ENCODE measurements at places on chromosomes 11 and 22.
A peak's percentile ranks its signal among the peaks of the same experiment; 100 is the strongest.

DNA sequence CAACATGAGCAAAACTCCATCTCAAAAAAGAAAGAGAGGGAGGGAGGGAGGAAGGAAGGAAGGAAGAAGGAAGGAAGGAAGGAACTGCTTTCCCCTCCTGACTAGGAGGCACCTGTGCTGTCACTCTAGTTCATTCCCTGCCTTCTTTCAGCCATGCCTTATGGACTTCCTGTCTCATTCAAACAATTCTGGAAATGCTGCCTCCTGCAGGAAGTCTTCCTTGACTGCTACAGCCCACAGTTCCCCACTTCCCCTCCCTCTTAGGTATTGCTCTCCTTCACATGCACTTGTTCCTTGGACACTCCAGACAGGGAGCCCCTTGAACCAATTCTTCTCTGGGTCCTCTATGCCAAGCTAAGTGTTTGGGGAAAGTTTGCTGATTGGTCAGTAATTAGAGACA, 31.6 kb upstream of the WNT11 start:
- DNase-seq, result no peak

DNA sequence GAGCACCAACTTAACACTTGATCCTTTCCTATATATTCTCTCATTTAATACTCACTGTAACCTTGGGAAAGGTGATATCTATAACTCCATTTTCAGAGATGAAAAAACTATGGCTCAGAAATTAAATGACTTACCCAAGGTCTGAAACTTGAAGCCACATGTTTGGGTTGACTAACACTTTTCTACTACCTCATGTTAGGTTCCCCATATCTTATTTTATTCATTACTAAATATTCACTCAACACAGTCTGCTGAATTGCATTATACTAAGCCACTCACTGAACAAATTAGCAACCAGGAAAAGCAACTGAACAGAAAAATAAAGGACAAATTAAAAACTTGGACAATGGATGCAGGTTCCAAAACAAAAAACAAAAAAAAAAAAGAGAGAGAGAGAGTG, 59.9 kb downstream of the FAM168A start:
- no peak for DNase-seq

DNA sequence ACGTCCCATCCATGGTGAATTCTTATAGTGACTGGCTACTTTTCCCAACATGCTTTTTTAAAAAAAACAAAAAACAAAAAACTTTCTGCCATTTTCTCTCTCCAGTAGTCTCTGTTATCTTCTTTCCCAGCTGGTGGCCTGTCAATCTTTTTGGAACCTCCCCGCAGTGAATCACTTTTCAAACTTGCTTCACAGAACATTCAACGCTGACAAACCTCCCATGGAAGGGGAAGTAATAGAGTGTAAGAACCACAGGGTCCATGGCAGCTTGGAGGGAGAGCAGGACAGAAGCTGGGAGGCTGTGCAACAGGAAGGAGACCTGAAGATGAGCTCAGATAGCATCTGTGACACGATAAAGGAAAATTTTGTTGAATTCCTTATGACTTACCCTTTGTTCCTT, 9.8 kb upstream of the CECR2 start:
- no peak for DNase-seq

GRCh38 chr11:68025047-68025446, 5.4 kb upstream of the NDUFS8 start:
- no peak for DNase-seq

GRCh38 chr22:22520020-22520656, at the start of gene ZNF280A:
Gene ZNF280A, minus strand, starts transcription at chr22:22520270. Its CDS starts 4,640 bp downstream, at chr22:22515630.
- DNase-seq, result no peak

DNA sequence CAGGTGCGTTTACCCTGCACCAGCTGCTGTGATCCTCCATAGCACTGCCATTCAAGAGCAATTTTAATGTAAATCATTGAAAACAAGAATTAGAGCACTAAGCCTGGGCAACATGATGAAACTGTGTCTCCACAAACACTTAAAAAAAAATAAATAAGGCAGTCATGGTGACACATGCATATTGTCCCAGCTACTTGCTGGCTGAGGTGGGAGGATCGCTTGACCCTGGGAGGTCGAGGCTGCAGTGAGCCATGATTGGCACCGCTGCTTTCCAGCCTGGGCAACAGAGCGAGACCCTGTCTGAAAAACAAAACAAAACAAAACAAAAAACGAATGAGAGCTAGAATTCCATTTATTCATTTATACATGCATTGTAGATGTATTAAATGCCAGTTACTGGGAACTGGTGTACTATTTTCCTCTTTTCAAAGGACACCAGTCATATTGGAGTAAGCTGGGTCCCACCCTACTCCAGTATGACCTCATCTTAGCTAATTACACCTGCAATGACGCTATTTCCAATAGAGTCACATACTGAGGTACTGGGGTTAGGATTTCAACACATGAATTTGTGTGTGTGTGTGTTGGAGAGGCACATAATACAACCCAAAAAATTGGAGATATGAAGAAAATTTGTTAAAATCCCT, 101.9 kb downstream of the MICAL2 start:
- DNase-seq, result no peak

GRCh38 chr11:75493626-75494025, 32.1 kb downstream of the GDPD5 start:
- no peak for DNase-seq

DNA sequence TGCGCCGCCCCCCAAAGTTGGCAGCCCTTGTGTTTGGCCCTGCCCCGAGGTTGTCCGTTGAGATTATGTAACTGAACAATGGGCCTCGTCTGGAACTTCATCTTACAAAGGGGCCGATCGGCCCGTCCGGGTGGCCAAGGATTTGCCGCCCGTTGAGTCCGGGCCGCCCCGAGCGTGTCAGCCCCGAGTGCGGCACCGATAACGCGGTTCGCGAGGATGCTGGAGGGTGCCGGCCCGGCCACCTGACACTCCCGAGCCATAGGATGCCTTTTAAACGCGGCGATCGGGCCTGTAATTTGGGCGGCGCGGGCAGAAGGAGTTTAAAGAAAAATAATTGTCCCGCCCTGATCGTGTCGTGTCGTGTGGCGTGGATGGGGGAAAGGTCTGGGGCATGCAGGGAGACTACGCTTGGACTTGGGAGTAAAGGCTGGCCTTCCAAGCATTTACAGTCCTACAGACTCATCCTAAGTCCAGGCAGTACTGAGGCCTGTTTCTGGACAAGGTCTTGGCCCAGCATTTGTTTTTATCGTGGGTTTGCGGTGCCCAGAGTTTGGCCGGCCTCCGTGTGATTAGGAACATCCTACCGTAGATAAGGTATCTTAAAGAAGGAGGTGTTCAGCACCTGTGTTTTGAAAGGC, 1.3 kb downstream of the WEE1 start:
- peak; percentile 32 for DNase-seq

DNA sequence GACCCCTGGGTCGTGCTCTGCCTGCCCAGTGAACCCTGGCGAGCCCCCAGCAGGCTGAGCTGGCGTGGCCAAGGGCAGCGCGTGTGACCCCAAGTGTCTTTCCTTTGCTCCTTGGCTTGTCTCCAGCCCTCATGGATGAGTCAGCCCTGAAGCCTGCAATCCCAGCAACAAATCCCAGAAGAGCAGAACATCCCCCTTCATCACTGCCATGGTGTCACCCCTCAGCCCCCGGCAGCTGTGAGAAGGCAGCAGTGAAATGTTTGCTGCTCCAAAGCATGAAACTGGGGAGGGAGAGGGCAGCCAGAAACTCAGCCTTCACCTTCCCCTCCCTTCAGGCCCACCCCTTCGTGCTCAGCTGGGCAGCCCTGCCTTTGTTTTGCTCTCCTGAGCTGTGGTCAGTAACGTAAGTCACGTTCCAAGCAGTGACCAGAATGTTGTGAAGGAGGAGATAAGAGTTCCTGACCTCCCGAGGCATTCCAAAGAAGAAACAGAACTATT, 29.8 kb downstream of the ADAMTS15 start:
- DNase-seq, result no peak

DNA sequence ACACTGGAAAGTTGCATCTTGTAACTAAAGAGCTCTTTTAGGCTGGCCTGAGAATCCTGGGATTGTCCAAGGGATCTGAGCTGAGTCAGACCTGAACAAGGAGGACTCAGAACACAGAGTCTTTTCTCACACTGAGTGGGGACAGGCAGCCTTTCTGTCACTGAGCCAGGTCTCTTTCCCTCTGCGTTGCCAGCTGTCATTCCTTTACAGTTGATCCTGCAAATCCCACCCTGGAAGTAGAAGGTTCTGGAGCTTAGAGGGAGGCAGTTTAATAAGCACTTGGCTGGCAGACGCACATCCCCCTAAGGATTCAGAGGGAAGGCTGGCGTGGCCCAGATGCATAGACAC, 76.3 kb upstream of the SUSD2 start:
- DNase-seq, result no peak

DNA sequence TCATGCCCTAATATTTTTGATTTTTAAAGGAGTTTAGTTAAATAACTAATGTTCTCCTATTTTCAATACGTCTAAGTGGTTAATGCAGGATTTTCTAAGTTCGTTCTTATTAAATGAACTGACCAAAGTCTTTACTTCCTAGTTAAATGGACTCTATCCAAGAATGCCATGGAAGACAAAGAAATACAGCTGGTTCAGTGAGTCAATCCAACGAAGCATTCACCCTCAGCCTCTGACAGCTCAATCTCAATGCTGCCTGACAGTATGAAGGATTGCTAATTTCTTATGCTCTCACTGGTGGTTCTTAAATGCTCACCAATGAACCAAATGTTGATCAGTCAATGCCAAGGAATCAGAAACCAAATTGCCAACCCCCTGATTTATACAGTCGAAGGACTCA, 219.4 kb downstream of the CADM1 start:
- DNase-seq, result no peak

GRCh38 chr11:125281831-125282595, 117.5 kb downstream of the PKNOX2 start:
- no peak for DNase-seq

GRCh38 chr11:66048547-66049323, at the start of gene GAL3ST3:
Gene GAL3ST3, minus strand, starts transcription at chr11:66049161. Its CDS starts 3,746 bp downstream, at chr11:66045415.
- DNase-seq, result no peak

GRCh38 chr11:110530900-110531741, 101.4 kb downstream of the FDX1 start:
- no peak for DNase-seq

GRCh38 chr22:40451210-40451609, 80.8 kb downstream of the SGSM3 start:
- peak; percentile 26 for DNase-seq

DNA sequence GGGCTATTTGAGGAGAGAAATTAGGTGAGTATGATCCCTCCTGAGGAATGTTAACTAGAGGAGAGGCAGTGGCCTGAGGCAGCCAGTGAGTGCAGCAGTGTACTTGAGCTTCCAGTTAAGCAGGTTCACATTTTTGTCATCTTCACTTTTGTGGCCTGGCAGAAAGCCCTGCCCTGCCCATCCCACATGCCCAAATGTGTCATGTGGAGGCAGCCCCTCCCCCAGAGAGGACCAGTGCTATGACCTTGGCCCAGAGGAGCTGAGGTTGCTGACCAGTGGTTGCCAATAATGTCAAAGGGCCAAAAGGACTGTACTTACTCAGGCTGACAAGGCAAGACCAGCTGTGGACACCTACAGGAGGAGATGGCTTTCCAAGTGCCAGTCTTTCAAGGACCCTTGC, 17.6 kb upstream of the GRK2 start:
- no peak for DNase-seq
